Stimulated activated CD8-positive, alpha-beta memory T cell treated with anti-CD3 and anti-CD28 coated beads, Interleukin-4, amount 100 ng/mL, for 1 hour (primary cell): ENCODE measurements at places on chromosomes 5 and 9.

DNA sequence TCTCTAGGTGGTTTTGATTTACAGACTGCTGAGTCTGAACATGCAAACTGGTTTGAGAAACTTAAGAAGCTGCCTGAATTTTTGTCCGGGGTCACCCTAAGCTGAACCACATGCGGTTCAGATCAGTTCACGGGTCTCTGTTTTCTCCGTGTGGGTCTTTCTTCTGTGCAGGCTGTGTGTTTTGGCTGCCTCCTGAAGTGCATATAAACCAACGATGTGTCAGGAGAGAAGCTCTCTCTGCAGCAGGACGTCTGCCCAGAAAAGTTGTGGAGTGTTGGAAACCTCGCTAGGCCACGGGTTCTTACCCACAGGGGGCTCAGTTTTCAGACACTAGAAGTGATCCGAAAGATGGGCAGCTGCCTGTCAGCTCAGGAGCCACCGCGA is 364.2 kb downstream of the IRX2 start:
- no peak for DNase-seq

GRCh38 chr5:154049636-154050035 is 10.9 kb downstream of the MFAP3 start:
- DNase-seq: no peak

- no peak for DNase-seq
Measured at GRCh38 chr9:93684161-93684765, 107.9 kb downstream of the PHF2 start.

GRCh38 chr5:88675708-88676636 is 207.0 kb downstream of the MEF2C start:
- no peak for DNase-seq

DNA sequence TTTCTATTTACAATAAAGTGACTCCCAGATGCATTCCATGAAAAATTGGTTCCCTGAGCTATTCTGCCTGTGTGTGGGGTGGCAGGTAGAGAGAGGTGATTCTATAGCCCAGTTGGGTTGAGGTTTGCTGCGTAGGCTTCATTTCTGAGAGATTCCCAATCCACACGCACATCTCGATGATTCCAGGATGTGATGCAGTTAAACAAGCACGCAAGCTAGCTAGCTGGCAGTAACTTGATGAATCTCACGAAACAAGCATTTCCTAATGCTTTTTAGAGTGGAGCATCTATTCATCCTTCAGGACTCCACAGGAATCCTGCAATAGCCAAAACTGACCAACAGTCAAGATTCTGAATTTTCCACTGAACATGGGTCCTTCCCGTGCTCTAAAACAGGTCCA is 43.8 kb upstream of the CER1 start:
- no peak for DNase-seq

GRCh38 chr5:89883967-89884366 is 525.6 kb downstream of the CETN3 start:
- no peak for DNase-seq

DNA sequence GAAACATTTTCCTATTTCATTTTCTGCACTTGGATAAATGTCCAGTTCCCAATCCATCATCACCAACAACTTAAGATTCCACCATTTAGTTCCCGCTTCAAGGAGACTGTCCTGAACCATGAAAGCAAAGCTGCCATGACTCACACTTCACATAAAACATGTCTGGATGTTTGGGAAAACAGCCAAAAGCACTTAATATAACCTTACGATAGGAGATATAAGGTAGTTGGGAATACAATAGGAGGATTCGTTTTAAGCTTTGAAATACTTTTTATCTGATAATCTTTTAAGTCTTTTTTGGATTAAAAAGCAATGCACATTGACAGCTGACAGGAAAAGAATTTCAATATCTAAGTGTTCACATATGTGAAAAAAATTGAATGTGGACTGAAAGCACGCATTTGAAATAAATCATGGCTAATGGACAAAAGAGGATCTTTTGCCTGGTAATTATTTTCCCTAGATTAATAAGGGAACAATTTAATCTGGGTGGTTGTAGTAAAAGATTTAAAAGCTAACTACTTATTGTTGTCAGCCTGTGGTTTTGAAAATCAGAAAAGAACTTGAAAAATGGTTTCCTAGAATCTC is 17.3 kb upstream of the TGFBI start:
- DNase-seq: no peak

DNA sequence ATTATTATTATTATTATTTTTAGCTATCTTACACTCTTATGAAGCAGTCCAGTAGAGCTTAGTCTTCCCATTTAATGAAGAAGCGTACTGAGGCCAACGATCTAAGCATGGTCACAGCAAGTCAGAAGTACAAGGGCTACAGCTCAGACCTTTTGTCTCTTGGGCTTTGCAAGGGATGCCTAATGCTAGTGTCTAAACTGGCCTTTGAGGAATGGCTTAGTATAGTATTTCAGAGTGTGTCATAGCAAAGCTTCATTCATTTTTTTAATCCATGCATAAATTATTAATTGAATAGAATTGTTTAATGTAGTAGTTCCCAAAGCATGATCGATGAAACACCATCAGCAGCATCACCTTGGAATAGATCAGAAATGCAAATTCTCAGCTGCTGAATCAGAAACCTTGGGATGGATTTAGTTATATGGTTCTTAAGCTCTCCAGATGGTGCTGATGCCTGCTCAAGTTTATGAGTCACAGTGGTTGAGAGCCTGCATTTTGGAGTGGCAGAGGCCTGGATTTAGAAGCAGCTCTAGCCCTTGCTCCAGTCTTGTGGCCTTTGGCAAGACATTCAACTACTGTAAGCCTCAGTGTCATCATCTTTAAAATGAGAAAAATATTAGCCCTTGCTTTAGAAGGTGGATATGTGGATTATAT is 6.1 kb downstream of the IL12B start:
- no peak for DNase-seq

- DNase-seq: no peak
Measured at GRCh38 chr5:168334695-168335094, 43.2 kb downstream of the WWC1 start.

- DNase-seq: no peak
Measured at GRCh38 chr9:119961774-119962424, 592.7 kb upstream of the BRINP1 start.

- no peak for DNase-seq
Measured at GRCh38 chr9:129111528-129112151, 425 bp downstream of the PTPA start.

DNA sequence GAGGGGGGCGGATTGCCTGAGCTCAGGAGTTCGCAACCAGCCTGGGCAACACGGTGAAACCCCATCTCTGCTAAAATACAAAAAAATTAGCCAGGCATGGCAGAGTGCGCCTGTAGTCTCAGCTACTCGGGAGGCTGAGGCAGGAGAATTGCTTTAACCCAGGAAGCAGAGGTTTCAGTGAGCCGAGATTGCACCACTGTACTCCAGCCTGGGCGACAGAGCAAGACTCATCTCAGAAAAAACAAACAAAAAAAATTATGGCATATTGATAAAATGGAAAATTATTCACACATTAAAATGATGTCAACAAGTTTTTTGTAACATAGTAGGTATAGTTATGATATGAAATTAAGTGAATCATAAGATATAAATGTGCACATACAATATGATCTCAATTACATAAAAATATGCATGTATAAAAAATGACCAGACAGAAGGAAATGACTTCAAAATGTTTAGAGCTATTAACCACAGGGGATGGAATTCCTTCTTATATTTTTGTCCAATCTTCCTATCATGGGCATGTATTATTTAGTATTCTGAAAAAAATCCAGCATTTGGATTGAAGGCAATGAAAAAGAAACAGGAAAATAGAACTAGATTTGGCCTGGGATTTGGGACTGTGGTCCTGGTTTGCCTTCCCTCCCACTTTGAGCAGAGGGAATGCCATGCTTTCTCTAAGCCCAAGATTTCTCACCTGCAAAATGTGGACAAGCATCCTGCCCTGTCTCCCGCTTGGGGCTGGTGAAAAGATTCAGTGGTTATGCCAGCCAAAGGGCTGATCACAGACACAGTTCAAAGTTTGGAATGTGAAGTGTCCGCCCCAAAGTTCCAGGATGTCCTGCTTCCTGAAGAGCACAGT is 19.5 kb downstream of the SPAAR start:
- DNase-seq: no peak

- no peak for DNase-seq
Measured at GRCh38 chr5:136396886-136397285, 31.5 kb upstream of the TRPC7 start.

DNA sequence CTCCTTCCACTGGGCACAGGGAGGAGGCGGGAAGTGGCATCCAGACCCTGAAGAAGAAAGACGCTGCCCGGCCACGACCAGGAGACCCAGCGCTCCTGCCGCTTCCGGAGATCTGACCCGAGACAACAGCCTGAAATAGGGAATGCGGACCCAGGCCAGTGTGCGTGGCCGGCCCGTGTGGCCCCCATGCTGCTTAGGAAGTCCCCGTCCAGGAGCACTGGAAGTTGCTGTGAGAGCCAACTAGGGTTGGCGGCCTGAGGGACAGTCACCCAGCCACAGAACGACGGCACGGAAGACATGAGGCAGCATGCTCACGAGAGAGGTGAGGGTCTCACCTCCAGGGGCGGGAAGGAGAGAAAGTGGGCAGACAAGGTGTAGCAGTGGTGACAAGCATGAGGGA is 17.0 kb downstream of the SH3GLB2 start:
- no peak for DNase-seq
